ENCODE measurements at places on chromosomes 2 and 18.

GRCh38 chr18:10571537-10571936 lies 45.7 kb downstream of the NAPG start:
- no peak for DNase-seq

- DNase-seq = no peak
These were observed 14.3 kb upstream of the MFF start for GRCh38 chr2:227310756-227311110.

- no peak for DNase-seq
These were observed 15.9 kb downstream of the VWA3B start for GRCh38 chr2:98102878-98103277.

DNA sequence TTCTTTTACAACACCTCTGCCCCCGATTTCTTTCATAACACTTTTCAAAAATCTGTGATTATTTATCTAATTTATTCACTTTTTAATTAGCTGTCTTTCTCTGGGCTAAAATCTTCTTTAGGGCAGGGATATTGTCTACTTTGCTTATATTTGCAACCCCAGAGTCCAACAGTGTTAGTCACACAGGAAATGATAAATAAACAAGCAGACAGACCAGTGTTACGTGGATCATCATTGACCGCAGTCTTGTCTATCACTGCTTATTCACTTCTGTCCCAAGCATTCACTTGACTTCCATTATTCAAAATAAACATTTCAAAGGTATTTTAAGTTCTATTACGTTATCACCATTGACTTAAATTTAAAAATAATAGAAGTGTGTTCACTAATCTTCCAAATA lies 237.6 kb upstream of the UBE2E3 start:
- no peak for DNase-seq

GRCh38 chr2:181203412-181203811 lies 223.0 kb downstream of the UBE2E3 start:
- DNase-seq = no peak

DNA sequence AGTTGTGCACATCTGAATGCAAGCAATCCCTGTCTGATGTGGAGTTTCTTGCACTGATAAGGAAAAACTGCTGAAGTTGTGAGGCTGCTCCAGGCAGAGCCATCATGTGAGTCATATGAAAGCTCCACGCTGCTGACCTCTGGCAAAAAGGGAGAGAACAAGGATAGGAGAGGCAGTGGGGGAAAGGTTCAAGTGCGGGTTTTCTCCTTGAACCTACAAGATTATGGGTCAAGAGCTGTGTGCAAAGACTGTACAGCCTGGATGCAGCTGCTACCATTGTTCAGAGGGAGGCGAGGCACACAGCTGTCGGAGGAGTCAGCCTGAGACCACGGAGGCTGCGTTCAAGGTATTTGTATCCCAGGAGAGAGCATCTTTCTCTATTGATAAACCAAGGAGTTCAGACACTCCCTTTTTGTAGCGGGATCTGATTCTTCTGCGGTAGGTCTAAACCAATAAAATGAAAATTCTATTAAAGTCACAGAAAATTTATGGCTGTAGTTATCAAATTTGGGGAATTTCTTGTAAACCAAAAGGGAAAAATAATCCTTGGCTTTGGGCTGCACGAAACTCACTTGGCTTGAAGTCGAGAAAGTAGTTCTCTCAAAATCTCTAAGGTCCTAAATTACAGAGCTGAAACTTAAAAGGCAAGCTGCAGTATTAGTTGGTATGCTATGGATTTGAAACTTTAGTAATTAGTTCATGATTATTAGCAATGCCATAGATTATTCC lies at the start of gene CDK15:
Gene CDK15 (plus strand): TSS at position 96 of the 729 bp plus-strand sequence. CDS start 128 bp downstream, at position 224.
- no peak for DNase-seq

DNA sequence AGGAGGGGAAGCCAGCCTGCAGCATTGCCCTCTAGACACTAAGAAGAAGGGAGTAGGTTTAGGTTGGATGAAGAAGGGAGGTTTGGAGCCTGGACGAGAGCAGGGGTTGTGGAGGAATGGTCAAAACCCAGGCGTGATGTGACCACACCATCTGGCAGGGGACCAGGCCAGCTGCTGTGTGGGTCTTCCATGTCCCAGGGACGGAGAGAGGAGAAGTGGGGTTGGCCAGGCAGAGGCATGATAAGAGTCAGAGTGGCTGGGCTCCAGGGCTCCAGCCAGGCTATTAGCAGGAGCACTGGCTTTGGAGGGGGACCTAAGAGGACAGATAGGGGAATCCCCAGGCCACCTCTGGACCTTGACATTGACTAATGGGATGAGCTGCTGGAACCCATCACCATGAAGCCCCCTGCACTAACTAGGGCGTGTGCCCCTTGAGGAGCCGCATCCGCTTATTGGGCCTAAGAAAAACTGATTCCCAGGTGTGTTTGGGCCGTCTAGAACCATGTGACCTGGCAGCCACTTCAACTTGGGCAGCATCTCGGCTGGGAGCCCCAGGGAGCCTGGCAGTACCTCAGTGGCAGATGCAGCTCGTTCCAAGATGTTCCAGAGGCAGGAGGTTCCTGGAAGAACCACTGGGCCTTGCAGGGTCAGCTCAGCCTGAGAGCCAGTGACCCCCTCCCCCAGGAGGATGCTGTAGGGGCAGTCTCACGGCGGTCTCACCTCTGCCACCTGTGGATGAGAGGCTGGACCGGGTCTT lies 235.1 kb downstream of the AGAP1 start:
- DNase-seq = no peak

DNA sequence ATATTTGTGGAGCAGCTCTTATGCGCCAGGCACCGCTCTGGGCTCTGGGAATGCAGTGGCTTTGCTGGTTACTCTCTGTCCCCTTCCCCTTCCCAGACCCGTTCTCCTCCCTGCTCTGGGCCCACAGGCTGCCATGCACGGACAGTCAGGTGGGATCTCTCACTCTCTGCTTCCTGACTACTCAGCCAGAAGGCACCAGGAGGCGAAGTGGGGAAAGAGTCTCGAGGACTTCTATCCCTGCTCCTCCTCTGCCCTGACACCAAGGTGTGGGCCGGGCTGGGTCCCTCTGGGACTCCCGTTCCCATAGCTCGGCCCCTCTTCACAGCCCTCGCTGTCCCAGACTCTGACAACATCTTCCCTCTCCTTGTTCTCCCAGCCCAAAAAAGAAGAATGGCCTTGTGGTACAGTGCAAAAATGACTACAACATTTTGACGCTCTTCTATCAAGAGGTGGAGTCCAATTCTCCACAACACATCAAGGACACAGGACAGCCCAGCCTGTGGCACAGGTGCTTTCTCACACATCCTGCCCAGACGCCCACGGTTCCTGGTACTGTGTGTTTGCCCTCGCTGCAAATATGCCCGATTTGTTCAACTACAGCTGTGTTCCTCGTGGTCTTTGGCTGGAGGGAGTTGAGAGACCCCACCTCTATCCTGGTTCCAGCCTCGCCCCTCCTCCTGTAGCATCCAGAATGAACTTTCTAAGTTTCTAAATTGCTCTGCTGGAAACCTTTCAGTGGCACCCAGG lies 14.0 kb upstream of the DUSP2 start:
- DNase-seq = no peak

DNA sequence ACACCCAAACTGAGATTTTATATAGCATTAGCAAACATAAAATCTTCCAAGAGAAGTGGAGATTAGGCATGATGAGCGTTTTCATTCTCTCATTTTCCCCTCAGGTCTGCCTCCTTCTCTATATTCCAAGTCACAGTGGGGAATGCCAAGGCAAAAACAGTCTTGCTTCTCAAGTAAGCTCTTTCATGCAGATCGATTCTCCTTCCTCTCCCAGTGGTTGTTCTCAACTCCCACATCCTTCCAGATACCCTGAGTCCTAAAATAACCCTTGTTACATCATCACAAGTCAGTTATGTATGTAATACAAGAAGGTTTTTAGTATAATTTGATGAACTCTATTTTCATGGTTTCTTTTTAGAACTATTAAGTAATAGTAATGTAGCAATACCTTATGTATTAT lies 150.6 kb downstream of the TXNL1 start:
- no peak for DNase-seq

DNA sequence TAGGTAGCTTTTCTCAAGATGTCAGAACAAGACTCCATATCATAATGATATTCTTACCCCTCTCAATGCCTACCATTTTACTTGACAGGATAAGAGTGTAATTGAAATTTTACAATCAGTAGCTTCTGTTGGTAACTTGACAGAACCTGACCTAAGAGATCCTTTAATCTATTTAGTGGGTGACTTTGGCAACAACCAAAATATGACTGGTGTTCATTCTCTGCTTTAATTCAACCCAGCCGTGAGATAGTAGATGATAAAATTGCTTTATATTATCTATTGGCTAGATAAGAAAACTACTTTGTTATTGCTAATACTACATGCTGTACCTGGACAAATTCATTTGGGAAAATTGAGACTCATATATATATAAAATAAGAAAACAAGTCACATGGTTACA lies 770.2 kb upstream of the NXPH2 start:
- no peak for DNase-seq

GRCh38 chr18:77059294-77059916 lies 73.2 kb downstream of the MBP start:
- no peak for DNase-seq

- no peak for DNase-seq
These were observed 123.0 kb downstream of the NFATC1 start for GRCh38 chr18:79518683-79519128.

GRCh38 chr2:108492364-108492763 lies 41.9 kb upstream of the LIMS1 start:
- DNase-seq = no peak

- no peak for DNase-seq
These were observed 63.9 kb downstream of the LRRFIP1 start for GRCh38 chr2:237691029-237691907.

DNA sequence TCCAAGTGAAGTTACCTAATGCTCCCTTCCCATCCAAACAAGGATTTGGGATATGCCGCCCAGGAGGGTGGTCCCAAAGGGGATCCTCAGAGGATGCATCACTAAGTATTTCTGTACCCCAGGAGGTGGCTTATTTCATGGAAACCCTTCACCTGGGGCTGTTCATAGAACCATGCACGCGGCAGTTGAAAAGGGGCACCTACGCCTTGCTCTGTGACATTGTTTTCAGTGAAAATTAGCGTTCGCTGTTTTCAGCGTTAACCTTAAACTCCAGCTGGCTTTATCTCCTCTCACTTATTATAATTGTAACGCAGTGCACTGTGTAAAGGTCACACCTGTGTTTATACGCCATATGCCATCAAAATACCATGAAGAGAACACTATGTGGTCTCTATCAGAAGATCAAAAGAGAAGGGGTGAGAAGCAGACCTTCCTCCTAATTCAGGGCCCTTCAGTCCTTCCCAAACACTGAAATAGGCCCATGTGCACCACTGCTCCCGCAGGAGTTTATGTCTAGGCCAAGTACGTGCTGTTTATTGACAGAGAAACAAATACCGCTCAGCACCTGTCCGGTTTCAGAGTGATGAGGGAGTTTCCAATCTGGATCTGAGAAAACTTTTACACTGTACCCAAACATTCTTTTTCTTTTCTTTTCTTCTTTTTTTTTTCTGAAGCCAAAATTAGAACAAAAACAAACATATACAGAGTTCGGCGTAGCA lies 162.1 kb downstream of the BCL2 start:
- no peak for DNase-seq

- no peak for DNase-seq
These were observed 101.8 kb downstream of the LOXHD1 start for GRCh38 chr18:46555213-46555612.

DNA sequence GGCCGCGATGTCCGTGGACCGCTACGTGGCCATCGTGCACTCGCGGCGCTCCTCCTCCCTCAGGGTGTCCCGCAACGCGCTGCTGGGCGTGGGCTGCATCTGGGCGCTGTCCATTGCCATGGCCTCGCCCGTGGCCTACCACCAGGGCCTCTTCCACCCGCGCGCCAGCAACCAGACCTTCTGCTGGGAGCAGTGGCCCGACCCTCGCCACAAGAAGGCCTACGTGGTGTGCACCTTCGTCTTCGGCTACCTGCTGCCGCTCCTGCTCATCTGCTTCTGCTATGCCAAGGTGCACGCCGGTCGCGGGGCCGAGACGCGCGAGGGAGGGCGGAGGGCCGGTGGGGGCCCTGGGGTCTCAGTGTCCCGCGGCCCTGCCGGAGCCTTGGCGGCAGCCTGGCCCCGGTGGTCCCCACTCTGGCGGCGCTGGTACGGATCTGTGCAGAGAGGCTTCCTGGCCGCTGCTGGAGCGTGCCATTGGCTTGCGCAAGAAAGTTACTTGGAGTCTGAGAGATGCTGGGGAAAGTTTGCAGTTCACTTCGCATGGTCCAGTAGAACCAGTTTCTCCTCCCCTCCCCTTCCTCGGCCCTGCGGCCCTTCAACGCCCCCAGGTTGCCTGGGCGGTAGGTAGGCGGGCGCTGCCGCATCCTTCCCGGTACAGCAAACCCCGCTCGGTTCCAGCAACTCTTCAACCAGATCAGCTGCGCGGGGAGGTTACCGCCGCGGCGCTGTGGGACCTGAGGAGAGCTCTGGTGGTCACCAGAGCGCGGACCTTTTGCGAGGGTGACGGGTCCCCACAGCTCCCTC lies 1.5 kb downstream of the GALR1 start:
- no peak for DNase-seq

- no peak for DNase-seq
These were observed 500.7 kb downstream of the RIT2 start for GRCh38 chr18:42614619-42615293.

DNA sequence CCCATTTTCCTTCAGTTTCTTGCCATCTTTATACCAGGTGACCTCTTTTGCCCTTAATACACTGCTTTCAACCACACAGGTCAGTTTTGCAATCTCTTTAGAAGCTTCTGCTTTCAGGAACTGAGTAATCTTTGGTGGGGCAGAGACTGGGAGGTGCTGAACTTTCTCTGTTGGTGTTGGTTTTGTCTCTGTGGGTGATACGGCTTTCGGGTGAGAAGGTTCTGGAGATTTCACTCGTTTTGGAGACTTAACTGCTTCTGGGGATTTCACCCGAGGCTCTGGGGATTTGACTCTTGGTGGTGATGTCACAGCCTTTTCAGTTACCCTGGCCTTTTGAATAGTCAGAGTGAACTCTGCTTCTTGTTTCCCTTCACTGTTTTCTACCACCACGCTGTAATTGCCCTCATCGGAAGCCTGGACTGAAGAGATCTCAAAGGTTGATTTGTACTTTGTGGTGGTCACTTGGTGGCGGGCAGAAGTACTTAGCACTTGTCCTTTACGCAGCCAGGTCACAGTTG lies 50.4 kb downstream of the PLEKHA3 start:
- no peak for DNase-seq

- DNase-seq = no peak
These were observed 471.1 kb upstream of the SMIM21 start for GRCh38 chr18:75898651-75899050.

- no peak for DNase-seq
These were observed 4.2 kb upstream of the POU3F3 start for GRCh38 chr2:104849618-104850141.

- no peak for DNase-seq
These were observed 148.6 kb downstream of the TWIST2 start for GRCh38 chr2:238996331-238997136.

DNA sequence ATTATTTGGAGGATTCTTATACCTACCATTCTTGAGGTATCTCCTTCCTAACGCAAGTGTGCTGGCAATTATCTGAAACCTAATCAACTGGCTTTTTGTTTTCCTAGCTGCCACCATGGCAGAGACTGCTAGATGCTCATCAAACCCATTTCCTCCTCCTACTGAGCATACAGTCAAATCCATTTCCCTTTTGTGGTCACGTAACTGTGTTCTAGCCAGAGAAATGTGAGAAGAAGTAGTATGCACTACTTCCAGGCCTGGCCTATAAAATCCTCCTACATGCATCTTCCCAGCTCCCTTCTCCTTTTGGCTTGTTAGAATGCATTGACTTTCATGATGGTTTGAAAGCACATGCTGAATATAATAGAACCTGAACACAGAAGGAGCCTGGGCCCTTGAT lies 494.1 kb upstream of the MEIS1 start:
- no peak for DNase-seq

All from stimulated activated CD8-positive, alpha-beta memory T cell treated with anti-CD3 and anti-CD28 coated beads, Interleukin-15, amount 100 ng/mL, for 4 hours (primary cell).